WERI-Rb-1 (cell line): ENCODE measurements at places on chromosomes 2 and 18.

DNA sequence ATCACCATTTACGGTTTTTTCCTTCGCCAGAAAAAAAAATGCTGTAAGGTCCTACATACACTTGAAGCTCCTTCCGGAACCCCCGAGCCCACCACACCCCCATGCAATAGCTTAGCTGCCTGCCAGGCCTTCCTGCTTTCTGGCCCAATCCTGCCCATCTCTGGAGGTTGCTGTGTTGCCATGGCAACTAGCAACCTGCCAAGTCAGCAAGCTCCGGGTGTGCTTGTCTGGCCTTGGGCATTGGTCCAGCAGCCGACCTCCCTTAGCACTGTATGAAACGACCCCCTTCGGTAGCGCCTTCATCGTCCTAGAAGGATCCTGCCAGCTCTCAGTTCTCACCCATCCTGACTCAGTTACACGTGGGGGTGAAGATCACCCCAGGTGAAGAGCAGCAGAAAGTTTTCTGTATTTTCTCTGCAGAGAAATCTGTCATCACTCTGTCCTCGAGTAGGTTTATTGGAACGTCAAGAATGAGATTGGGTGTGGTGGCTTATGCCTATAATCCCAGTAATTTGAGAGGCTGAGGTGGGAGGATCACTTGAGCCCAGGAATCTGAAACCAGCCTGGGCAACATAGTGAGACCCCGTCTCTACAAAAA is 47.4 kb upstream of the MTCL1 start:
- DNase-seq = no peak

GRCh38 chr2:203909974-203910373 is 26.6 kb upstream of the ICOS start:
- DNase-seq = no peak

- DNase-seq = no peak
These were observed 20.5 kb upstream of the RNF149 start for GRCh38 chr2:101329026-101329425.

DNA sequence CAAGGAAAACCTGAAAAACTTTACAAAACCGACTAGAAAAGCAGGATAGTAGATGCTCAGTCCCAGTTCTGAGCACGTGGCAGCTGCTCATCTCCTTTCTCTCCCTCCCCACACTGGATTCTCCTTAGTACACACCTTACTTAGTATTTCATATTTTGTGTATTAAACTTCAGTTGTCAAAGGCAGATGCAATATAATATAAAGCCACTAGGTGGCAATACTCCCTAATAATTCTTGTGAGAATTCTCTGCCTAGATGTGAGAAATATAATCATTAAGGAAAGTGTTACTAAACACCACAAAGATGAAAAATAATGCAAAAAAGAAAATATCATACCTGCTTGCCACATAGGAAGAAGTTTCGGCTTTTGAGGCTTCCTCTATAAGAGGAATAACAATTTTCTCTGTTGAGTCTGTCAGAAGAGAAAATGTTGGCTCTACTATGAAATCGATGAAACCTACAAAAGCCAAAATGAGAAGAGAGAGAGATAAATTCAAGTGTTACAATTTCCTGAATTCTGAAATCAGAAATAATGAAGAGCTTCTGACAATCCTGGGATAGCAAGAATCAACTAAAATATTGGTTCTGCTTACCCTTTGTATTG is 200.6 kb downstream of the PPP1R1C start:
- no peak for DNase-seq

GRCh38 chr18:69574401-69574800 is 173.7 kb downstream of the DOK6 start:
- no peak for DNase-seq

- DNase-seq = no peak
These were observed 153.3 kb downstream of the RNF144A start for GRCh38 chr2:7070483-7070882.

- DNase-seq = peak; percentile 19
These were observed 34.8 kb upstream of the SKA1 start for GRCh38 chr18:50340078-50340477.

GRCh38 chr2:118473846-118474540 is 373.5 kb downstream of the EN1 start:
- DNase-seq = peak; percentile 52

DNA sequence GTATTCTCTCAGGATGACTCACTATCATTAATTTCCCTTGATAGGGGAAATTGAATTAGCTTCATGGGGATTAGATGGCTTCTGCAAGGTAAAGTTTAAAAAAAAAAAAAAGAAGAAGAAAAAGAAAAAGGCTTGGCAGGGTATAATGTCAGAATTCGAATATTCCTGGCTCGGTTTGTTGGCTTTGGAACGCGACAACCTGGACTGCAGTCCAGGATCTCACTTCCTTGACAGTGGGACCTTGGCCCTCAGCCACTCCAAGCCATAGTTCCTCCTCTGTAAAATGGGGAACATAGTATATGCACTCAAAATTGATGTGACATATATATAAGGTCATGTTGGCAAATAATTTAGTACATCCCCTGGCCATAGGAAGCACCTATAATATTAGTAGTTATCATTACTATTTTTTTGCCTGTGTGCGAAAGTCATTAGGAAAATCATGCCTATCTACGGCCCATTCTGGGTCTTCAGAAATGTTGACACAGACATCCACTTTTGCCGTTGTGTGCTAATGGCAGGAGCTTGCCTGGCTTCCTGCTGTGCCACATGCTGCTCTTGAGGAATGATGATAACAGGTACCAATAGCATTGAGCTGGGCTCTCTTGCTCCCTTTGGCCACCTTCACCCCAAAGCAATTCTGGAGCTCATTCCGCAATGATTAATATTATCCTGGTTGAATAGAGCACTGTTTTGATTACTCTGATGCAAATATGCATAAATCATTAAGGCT is 97.9 kb downstream of the MTCL1 start:
- DNase-seq = no peak

GRCh38 chr2:54609241-54609640 is 114.2 kb upstream of the EML6 start:
- no peak for DNase-seq

GRCh38 chr2:181836583-181836982 is 54.9 kb upstream of the ITPRID2 start:
- no peak for DNase-seq

- no peak for DNase-seq
These were observed 374.7 kb upstream of the FIGN start for GRCh38 chr2:164110515-164110914.

DNA sequence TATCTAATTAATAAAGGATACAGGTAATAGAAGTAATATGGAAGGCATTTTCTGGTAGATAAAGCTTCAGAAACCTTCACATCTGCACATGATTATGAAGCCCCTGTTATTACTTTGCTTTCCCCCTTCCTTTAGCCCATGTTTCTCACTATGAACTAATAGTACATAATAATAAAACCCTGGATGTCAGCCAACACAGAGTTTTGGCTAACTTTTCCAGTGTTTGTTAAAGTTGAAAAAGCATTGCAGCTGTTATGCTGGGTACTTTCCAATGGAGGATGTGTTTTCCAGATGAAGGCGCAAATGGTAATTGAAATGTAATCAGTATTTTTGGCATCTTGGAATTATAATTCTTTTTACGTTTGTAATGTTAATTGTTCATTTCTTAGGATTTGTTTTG is 43.5 kb downstream of the SPTBN1 start:
- no peak for DNase-seq

DNA sequence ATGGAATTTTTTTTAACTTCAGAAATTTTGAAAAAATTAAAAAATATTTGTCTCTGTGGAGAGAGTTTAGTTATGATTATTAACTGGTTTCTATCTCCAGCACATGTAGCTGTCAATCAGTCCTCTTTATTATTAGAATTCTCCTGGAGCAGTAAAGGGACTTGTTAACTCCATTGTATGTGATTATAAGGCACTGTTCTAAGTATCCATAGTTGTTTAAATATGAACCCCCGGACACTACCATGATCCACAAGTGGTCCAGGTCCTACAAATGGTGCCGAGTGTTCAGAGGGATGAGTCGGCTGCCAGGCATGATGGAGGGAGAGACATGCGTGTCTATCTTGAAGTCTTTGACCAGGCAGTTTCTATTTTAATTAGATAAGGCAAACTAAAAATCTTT is 492 bp downstream of the CHRNA1 start:
- no peak for DNase-seq

DNA sequence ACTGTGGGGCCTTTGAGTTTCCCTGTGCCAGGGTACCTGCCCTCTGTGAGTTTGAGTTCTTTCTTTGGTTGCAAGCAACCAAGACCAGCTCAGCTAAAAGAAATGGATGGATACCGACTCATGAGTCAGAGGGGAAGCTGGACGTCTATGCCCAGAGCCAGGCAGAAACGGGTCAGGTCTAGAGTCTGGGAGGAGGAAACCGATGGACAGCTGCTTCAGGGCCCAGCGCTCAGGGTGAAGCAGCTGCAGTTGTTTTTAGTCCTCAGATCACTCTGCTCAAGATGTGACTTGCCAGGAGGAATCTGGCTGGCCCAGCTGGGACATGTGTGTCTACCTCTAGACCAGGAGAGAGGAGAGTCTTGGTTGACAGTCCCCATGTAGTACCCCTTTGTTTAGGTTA is 10.1 kb upstream of the TYMS start:
- no peak for DNase-seq

DNA sequence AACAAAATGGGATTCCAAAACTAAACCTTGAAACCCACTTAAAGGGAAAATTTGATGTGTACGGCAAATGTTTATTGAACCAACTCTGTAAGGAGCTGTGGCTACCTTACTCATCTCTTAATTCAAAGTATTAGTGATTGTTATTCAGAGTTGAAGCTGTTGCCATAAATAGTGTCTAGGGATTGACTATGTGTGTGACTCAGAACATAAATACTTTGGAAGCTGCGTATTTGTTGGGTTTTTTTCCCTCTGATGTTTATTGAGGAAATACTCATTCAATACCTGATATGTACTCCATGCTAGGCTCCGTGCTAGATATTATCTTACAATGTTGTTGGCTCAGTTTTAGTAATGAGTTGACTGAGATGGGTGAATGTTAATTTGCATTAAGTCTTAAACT is 90.4 kb downstream of the PTRHD1 start:
- DNase-seq = no peak

DNA sequence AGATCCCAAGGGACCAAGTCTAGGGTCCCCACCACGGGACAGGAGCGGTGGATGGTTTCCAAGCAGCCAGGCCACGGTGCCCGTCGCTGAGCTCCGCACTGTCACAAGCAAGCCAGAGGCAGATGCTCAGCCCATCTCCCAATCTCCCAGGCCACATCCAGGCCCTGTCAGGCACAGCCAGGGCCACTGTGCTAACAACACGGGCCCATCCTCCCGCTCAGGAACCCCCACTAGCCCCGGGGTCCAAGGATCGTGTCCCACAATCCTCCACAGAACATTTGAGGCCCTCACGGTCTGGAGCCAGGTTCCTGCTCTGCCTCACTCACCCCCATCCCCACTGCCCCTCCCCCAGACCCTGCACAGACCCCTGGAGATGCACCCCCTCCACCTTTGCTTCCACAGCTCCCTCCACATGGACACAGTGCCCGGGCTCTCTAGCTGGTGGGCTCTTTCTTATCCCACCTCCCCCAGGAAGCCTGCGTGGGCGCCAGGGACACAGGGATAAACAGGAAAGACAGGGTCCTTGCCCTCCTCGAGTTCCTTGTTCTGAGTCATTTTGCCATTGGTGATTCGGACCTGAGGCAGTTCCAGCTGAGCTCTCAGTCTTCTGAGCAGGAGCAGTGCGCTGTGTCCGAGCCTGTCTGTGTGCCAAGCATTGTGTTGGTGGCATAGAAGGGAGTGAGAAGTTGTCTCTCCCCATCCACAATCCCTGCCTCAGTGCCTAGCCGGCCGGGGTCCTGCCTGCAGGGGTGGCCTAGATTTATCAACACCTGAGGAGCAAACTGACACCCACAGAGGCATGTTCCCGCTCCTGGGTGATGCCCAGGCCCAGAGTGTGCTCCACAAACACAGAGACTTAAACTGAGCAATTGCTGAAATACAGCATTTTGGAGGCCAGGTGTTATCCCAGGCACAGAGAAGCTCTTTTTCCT is 7.0 kb downstream of the CROCC2 start:
- DNase-seq = no peak

DNA sequence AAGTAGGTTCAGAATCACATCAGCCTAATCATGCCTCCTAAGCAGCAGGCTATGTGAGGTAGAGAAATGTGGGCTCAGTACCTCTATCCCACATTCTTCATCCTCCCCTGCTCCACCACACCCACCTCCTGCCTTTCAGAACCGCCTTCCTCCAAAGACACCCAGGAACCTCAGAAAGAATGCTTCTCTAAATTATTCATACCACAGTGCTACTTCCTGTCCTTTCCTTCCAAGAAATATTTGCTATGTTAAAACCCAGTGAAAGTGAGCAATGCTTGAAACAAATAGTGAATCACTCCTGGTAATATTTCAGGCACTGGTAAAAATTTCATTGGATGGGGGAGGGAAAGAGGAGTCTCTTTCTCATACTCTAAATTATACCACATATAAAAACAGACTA is 24.0 kb upstream of the CREB1 start:
- DNase-seq = no peak

- no peak for DNase-seq
These were observed 37.8 kb downstream of the VIT start for GRCh38 chr2:36734304-36734703.

- DNase-seq = no peak
These were observed 113.4 kb upstream of the WDSUB1 start for GRCh38 chr2:159399716-159400415.

DNA sequence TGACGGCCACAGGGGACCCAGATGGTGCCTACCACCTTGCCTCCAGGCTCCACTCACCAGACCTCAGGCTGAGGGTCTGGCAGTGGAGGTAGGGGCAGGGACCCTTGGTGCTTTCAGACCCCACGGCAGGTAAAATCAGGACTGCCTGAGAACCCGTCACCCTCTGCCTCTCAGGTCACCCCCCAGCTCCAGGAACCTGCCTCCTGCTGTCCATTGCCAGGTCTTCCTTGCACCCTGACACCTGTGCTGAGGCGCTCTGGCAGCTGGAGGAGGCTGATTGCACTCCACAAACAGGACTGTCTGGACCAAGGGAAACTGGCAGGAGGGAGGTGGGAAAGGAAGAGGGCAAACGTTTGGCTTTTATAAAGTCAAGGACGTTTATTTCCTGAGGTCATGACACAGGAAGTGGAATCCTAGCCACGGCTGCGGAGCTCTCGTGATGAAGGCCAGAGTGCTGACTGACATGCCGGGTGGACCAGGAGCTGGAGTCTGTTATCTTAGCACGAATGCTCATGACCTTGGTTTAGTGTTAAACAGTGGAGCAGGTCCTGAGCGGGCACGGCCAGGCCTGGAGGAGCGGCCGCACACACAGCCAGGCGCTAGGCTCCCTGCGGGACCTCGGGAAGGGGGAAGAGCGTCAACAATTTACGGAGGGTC is 40.5 kb downstream of the ANO7 start:
- no peak for DNase-seq

DNA sequence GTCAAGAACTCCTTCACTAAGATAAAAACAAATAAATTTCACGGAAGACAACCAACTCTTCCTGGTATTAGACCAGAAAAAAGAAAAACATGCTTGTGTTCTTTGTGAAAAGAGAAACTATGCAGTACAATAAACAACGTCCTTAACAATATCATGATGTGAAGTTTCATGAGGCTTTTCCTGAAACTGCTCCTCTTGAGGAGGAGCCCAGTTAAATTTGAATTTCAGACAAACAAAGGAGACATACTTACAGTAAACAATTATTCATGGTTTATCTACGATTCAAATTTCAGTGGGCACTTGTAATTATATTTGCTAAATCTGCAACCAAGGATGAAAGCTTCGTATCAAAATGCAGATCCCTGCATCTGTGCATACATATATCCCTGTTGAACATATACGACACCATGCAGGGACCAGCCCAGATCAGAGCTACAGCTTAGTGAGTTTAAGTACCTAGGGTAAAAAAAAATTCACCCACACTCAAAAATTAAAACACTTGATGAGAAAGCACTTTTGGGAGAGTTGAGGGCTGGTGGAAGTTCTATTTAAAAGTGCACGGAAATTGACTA is 24.8 kb upstream of the SLC9A2 start:
- DNase-seq = no peak
